ENCODE measurements at places on chromosomes 5 and 9. TPM values are rescaled to one million over a fixed set of nuclear protein-coding genes. Genes with fewer than 3 reads are reported as not detected.

Gene NIM1K
- total RNA-seq, result 7.7 TPM

DNA sequence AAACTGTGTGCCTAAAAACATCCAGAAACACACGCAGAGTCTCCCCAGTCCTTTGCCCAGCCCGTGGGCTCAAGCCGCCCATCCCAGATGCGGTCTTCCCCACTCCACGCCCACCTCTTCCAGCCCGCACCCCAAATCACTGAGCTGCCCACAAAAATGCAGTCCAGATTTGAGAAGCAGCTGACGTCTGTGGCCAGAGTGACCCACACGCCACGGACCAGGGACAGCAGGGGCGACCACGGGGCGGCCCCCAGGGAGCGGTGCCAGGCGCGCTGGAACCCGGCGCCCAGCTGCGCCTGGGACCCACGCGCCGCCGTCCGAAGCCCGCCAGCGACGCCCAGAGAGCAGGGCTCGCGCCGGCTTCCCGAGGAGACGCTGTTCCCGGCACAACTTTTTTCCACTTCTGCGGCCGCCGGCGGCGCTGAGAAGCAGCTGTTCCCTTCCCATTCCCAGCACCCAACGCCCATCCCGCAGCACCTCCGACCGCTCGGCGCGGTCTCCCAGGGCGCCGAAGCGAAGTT is 674 bp downstream of the LHFPL2 start:
- H3K4me1 ChIP-seq, result peaks cover 9% of the 10 kb centered on the region
- peaks cover under 1% of the 10 kb centered on the region for H3K36me3 ChIP-seq
- DNase-seq, result peak; percentile 66

DNA sequence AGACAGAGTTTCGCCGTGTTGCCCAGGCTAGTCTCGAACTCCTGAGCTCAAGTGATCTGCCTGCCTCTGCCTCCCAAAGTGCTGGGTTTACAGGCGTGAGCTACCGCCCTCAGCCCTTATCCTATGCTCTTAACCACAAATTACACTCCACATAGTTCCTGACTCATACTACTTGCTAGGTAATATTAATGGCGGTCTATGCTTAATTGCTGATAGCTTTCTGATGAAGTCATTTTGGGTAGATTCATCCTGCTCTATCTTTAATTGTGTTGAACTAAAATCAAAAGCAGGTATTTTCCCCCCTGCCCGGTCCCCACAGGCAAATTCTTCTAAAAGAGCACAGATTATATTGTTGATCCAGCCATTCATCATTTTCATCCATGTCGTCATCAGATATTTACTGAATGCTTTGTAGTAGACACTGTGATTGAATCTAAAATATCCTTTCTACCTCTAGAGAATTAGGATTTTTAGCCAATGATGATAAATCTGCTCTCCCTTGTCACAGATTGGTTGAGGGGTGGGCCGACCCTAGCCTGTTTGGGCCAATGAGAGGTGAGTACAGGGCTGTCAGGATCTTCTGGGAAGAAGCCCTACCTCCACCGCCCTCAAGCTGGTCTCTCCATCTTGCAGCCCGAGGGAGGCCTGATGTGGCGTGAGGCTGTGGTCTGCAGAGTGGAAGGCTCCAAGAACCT is 144.8 kb downstream of the NR3C1 start:
- DNase-seq, result peak; percentile 98
- no peak overlapping the region for H3K4me3 ChIP-seq
- no peaks in the 10 kb centered on the region for H3K36me3 ChIP-seq
- H3K27ac ChIP-seq, result no peak overlapping the region
- peaks cover 12% of the 10 kb centered on the region for H3K4me1 ChIP-seq

DNA sequence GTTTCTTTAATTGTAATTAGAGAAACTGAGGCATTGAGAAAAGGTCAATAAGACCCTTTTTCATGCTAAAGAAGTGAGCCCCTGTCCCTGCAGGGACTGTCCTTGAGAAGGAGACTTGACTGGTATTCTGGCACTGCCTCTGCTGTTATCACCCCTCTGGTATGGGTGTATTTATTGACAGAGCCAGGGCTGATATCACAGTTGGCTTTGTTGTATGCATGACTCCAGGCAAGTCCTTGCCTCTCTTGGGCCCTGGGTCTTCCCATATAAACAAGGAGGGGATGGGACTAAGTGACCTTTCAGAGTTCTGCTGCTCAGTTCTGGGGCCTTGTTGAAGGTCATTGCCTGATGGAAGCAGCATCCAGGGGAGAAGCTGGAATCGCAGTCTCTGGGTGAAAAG is 71.8 kb upstream of the PPARGC1B start:
- H3K36me3 ChIP-seq, result no peaks in the 10 kb centered on the region
- no peak overlapping the region for H3K4me3 ChIP-seq
- no peaks in the 10 kb centered on the region for H3K4me1 ChIP-seq
- no peak for DNase-seq
- no peaks in the 10 kb centered on the region for H3K27me3 ChIP-seq

GRCh38 chr5:69029292-69029691 is 64.5 kb upstream of the SLC30A5 start:
- no peak for DNase-seq
- H3K36me3 ChIP-seq, result no peaks in the 10 kb centered on the region
- no peaks in the 10 kb centered on the region for H3K4me1 ChIP-seq
- H3K27me3 ChIP-seq, result peaks cover 4% of the 10 kb centered on the region
- no peak overlapping the region for H3K4me3 ChIP-seq
- H3K27ac ChIP-seq, result no peak overlapping the region

DNA sequence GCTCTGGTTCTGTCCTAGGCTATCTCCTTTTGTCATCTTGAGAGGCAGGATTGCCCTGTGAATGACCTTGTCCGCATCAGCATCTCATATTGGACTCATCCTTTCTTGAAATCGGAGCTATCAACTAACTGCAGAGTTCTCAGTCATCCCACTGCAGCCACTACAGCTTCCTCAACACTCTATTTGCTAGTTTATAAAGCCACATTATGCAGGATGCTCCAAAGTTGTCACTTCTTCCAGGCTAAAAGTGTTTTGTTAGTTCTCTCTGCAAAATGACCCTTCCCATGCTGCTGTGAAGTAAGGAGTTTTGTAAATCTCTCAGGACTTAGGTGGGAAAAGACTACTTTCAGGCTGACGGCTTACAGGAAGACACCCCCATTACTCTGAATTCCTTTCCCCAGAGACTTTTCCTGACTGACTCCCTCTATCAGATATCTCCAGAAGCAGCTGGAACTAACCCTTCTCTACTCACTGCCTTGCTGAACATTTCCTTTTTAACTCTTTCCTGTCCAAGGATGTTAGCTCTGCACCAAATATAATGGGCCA is 257.6 kb downstream of the NFIB start:
- DNase-seq, result no peak
- no peak overlapping the region for H3K27ac ChIP-seq
- no peaks in the 10 kb centered on the region for H3K27me3 ChIP-seq
- H3K4me1 ChIP-seq, result no peaks in the 10 kb centered on the region
